Stimulated activated CD4-positive, alpha-beta T cell treated with anti-CD3 and anti-CD28 coated beads, Interleukin-2, amount 100 ng/mL, for 24 hours (primary cell): ENCODE measurements at places on chromosomes 16 and 17.

DNA sequence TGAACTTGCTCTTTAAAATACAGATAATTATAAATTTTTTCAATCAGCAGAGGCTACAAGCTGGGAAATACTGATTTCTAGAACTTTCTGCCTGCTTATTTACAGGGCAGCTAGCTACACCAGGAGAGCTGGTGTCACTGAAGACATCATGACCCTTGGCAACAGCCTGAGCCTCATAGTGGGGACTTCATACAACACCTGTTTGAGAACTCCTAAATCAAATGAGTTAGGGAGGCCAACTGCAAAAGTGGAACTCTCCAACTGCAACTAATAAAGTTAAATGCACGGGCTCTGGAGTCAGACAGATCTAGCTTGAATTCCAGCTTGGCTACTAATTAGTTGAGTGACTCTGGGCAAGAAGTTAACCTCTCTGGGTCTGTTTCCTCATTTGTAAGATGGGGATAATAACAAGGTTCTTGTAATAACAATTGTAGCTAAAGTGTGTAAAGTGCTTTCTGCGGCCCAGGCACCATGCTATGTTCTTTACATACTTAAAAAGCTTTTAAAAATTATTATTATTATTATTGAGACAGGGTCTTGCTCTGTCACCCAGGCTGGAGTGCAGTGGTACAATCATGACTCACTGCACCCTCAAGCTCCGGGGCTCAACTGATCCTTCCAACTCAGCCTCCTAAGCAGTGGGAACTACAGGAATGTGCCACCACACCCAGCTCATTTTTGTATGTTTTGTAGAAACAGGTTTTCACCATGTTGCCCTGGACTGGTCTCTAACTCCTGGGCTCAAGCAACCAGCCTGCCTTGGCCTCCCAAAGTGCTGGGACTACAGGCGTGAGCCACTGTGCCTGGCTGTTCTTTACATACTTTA lies 33.4 kb downstream of the VAC14 start:
- DNase-seq = no peak

DNA sequence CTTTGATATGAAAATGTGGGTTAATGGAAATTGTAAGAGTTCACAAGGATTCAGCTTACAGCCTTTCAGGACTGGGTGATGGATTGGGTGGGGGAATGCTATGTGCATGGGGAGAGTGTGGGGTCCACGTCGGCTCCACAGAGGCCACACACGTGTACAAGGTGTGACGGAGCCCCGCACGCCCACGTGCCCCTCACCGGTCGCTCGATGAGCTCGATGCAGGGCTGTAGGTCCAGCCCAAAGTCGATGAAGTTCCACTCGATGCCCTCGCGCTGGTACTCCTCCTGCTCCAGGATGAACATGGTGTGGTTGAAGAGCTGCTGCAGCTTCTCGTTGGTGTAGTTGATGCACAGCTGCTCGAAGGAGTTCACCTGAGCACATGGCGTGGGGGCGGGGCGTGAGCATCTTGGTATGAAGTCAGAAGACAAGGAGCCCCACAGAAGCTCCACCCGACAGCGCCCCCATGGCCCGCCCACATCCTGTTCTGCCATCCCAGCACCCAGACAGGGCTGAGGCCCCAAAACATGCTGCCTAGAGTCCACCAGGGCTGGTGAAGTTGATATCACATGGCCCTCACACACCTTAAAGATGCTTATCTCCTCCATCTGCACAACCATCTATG lies 99.1 kb downstream of the MYH11 start:
- peak; percentile 14 for DNase-seq

DNA sequence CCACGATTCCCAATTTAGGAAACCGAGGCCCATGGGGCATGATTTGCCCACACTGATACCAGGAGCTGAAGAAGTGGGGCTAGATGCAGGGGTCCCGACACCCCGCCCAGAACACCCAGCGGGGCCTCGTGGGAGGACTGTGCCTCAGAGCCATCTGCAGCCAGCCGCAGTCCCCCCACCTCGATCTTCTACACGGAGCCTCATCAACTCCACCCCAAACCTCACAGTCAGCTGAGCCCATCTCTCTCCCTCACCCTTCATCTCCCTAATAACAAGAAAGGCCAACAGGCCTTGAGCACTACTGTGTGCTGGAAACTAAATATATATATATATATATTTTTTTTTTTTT lies 4.2 kb downstream of the ITGAE start:
- DNase-seq = no peak

DNA sequence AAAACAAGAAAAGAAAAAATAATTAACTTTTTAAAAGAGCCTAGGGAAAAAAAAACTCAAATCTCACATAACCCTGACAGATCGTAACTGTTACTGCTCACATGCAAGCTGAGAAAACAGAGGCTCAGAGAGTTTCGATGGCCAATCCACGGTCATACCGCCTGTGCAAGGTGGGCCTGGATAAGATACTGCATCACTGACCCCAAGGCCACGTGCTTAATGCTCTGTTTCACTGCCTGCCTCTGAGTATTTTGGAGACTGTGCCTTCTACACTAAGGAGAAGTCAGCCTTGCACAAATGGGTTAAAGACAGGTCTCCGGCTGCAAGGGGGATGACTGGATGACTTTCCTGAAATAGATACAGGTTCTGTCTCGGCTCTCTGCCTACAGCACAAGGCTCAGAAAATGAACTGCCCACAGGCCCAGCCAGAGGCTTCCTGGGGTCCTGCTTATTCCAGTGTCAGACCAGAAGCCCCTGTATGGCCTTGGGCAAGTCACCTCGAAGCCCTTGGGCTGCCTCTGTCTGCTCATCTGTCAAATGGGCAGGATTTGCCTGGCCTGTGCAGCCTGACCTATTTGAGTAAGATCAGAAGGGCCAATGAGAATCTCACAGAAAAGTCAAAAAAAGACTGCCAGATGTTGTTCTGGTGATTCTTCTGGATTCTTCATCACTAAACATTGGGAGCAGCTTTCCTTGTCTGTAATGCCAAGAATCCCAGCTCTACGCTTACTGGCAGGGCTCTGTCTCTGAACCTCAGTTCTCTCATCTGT lies 25.8 kb downstream of the CNGB1 start:
- DNase-seq = no peak

GRCh38 chr17:56602292-56603130 lies 9.0 kb downstream of the NOG start:
- peak; percentile 25 for DNase-seq

- no peak for DNase-seq
Observed at GRCh38 chr17:76156662-76156991, 15.6 kb upstream of the FOXJ1 start.

DNA sequence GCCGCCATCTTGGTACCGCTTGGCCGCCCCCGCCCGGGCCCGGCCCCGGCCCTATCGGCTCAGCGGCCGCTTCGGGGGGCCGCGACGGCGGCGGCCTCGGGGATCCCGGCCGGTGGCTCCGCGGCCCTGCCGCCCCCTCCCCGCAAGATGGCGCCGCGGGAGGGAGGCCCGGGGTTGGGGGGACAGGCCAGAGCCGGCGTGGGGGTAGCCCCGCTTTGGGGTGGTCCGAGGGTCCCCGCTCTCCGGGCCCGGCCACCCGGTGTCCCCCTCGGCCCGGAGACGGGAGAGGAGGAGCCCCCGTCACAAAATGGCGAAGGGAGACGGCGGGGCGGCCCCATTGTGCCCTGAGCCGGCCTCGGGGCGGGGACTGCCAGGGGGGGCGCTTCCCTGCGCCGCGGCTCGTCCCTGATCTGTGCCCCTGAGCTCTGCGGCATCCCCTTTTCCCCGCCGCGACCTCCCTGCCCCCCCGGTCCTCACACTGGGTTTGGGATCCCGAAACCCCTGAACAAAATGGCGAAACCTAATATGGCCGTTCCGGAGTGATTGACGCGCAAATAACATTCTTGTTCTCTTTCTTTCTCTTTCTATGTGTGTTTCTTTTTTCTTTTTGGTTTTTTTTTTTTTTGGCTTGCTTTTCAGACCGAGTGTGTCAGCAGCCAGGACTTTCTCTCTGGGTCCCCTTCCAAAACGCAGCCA lies 986 bp downstream of the HAPSTR1 start:
- peak; percentile 60 for DNase-seq

- DNase-seq = no peak
Observed at GRCh38 chr17:61240851-61241468, 158.7 kb upstream of the TBX2 start.

DNA sequence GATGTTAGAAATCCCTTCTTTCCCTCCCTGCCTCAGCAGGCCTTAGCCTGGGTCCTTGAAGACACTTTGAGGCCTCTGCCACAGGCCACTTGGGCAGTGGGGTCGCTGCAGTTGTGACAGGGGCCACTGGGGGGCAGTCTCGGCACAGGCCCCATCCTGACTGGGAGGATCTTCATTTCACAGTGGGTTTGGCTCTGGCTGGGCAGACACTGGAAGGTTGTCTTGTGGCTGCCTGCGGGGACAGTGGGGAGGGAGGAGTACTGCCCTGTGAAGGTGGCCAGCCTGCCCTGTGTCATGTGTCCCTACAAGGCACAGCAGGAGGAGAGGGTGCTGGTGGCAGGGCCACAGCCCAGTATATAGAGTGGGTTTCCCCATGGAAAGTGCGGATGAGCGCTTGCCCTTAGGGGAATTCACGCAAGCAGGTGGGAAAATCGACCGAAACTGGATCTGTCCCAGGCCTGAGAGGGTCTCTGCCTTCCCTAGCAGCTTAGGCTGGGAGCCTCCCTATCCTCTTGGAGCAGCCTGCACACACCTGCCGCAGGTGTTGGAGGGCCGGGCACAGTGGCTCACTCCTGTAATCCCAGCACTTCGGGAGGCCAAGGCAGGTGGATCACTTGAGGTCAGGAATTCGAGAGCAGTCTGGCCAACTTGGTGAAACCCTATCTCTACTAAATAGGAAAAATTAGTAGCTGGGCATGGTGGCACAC lies 28.8 kb downstream of the GINS2 start:
- DNase-seq = peak; percentile 80

DNA sequence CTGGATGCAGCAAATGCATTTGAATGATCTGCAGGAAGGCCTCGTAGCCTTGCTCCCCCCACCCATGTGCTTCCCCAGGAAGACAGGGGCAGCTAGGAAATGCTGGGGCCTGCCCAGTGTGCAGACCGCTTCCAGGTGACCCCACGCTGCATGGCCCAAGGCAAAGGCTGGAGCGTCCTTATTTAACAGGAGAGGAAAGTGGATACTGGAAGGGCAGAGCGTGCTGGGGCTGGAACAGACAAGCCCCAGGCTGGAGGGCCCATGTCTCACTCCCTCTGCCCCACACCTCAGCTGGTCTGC lies 26.1 kb upstream of the NPTX1 start:
- no peak for DNase-seq

- no peak for DNase-seq
Observed at GRCh38 chr17:43753493-43754129, 5.0 kb downstream of the SOST start.

DNA sequence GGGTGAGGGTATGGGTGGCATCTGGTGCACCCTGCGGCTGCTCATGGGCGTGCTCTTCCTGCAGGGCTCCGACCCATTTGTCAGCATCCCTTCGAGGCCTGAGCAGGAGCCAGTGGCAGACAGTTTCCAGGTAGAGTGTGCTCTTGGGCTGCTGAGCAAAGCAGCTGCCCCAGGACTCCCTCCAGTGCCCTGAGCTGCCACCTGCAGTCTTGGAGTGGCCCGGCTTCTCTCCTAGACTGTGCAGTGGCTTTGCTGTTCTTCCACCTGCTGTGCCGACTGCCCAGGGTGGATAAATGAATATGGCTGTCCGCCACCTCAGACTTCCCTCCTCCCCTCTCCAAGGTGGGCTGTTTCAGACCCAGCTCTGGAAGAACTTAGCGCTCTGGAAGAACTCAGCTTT lies 10.8 kb upstream of the JPT2 start:
- DNase-seq = no peak

- no peak for DNase-seq
Observed at GRCh38 chr17:61040666-61041065, 359.0 kb upstream of the TBX2 start.

DNA sequence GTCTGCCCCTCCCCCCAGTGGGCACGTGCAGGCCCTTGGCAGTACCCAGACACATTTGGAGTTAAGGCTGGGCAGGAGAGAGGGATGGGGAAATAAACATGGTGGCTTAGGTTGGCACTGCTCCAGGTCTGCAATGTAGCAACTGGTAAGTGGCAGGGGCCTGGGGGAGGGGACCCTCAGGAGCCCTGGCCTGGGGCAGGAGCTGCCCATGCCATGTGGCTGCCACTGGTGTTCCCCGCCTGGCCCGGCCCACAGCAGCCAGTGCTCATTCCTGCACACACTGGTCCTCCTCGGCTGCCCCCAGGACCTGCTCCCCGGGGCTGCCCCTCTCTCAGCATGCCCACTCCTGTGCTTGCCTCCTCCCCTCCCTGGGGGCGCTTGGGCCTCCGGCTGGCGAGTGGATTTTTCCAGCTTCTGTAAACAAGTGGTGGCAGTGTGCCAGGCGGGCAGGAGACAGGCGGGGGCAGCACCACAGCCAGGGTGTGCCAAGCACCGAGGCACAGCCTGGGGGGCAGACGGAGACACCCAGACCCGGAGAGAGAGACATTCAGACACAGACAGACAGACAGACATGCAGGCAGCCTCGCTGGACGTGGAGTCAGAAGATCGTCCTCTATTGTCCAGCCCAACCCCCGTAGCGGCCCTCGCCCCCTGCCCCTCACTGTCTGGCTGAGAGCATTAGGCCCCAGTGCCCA lies 9.4 kb downstream of the THRA start:
- DNase-seq = no peak

- DNase-seq = peak; percentile 50
Observed at GRCh38 chr17:46841561-46842379, 9.6 kb upstream of the WNT9B start.

DNA sequence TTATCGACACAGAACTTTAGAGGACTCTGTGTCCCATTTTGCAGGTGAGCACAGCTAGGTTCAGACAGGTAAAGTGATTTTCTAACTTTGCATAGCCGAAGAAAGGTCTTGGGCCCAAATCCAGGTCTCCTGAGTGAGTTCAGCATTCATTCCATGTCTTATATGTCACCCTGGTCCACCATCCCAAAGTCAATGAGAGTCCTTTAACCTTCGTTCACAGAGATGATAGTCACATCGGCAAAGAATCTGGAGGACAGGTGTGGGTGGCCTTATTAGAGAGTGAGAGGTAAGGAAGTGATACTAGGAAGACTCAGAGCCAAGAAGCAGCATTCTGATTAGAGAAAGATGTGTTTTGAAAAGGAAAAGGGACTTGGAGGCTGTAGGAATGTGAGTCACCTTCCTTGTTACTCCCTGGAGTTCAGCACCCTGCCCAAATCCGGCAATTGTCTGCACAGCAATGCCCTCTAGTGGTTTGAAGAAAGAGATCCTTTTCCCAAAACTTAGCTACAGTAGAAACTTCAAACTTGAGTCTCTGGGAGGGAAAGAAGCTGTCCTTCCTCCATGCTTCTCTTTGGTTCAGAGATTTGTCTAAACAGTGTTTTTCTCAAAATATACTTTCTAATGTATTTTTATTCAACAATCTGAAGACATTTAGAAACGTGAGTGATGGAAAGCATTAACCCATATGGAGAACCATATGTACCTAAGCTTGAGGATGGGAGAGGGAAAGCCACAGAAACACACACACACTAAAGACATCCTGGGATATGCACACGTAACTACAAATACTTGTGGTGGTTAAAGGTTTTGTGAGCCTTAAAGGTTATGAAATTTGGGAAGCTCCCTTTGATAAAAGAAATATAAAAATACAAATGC lies 96.4 kb upstream of the SHISA6 start:
- DNase-seq = no peak

- no peak for DNase-seq
Observed at GRCh38 chr16:58970775-58971174, 236.7 kb upstream of the GOT2 start.

GRCh38 chr17:19940722-19941464 lies 36.7 kb downstream of the AKAP10 start:
- no peak for DNase-seq

GRCh38 chr17:35749560-35750412 lies 3.3 kb downstream of the GAS2L2 start:
- no peak for DNase-seq

GRCh38 chr17:64968652-64969501 lies 49.6 kb upstream of the LRRC37A3 start:
- DNase-seq = no peak
